ENCODE measurements at places on chromosomes 7 and 10.

- no peak for DNase-seq
Measured at GRCh38 chr7:35248576-35249536, 5.0 kb downstream of the TBX20 start.

- no peak for DNase-seq
Measured at GRCh38 chr7:90455163-90456030, 14.0 kb upstream of the PTTG1IP2 start.

DNA sequence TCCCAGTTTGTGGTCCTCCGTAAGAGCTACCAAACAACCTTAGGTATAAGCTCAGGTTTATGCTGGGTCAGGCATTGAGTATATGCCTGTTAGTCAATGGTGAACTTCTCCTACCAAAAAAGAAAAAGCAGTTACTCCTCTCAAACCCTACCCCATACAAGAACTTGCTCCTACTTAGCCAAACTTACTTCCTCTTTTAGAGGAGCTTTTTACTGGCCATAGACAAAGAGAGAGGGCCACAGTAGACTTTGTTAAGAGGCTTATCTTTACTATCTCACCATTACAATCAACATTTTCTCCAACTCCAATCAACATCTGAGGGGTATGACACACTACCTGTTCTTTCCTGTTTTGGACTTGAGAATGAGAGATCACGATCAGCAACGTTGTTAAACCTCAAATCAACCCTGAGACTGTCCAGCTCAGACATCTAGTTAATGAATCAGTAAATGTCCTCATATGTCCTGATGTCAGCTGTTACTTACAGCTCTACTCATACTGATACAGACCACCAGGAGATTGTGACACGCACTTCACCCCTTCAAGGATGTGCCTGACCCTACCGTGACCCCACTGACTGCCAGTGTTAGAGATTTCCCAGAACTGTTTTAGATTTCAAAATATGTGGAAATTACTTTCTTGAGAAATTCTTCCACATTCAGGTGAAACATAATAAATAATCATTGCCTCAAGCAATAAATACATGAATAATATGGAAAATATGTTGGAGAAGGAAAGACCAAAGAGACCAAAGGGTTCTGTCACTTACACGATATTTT is 18.4 kb upstream of the CCDC71L start:
- DNase-seq: no peak

DNA sequence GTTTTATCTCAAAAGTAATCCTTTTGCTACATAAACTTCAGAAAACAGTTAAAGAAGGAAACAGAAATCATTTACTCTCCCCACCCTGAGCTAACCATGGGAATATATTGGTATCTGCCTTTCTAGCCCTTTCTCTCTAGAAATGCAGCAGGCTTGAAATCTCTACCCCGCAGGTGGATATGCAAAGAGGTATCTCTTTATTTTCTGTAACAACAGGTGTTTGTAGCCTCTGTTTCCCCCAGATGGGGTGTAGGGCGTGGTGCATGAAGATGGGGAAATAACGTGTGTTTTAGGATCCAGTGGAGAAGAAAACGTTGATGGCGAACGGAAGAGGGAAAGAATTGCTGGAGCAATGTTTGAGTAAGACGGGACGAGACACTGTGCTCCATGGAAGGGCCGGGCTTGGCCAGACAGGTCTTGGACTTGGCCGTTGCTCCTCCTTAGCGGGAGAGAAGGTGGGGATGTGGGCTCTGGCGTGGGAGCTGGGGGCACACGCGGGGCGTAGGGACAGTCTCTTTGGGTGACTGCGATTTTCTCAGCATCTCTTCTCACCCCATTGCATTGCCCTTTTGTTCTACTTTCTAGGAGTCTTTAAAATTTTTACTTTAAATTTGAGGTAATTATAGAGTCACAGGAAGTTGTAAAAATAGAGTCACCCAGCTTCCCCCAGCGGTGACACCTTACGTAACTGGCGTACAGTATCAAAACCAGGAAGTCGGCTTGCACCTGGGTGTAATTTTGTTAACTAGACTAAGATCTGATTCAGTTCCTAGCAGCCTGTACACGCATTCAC is 82.9 kb downstream of the ELFN1 start:
- DNase-seq: no peak

DNA sequence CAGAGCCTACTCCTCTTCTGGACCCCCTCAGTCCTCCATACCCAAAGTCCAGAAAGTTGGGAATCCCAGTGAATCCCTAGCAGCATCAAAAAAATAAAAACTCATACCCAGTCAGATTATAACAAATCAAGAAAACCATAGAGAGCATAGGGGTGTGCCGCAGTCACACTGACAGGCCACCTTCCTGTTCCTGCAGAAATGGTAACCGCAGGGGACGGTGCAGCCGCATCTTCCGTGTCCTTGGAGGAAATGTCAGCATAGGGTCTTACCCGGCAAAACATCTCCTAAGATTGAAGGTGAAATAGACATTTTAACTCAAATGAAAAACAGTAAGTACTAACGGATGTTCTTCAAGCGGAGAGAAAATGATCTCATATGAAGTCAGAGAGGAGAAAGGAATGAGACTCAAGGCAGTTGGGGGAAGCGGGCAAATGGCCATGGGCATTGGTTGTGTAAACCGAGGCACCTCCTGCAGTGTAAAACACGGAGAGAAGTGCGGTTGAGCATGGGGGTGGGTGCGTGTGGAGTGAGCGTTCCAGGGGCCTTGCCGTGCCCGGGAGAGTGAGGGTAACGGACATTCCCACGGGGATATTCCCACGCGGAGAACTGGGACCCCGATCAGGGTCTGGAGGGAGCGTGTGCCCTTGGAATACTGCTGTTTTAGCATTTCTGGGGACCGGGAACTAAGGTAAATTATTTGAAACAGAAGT is 110.8 kb downstream of the NKX6-2 start:
- DNase-seq: no peak

- DNase-seq: no peak
Measured at GRCh38 chr7:939843-940242, 14.6 kb downstream of the ADAP1 start.

DNA sequence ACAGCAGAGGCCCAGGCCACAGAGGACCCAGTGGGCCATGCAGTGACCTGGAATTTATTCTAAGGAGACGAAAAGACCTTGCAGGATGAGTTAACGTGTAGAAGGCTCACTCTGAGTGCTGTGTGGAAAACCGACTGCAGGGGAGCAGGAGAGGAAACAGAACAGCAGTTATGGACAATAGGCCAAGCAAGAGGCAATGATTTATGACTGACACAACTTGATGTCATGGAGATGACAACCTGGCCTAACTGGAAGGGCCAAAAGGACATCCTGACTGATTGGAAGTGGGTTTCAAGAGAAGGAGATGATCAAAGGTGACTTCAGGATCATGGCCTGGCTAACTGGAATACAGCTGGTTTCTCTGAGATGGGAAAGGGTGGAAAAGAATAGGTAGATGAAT is 70.2 kb upstream of the RAPGEF5 start:
- DNase-seq: no peak

- no peak for DNase-seq
Measured at GRCh38 chr7:6422926-6423632, 24.7 kb downstream of the DAGLB start.

DNA sequence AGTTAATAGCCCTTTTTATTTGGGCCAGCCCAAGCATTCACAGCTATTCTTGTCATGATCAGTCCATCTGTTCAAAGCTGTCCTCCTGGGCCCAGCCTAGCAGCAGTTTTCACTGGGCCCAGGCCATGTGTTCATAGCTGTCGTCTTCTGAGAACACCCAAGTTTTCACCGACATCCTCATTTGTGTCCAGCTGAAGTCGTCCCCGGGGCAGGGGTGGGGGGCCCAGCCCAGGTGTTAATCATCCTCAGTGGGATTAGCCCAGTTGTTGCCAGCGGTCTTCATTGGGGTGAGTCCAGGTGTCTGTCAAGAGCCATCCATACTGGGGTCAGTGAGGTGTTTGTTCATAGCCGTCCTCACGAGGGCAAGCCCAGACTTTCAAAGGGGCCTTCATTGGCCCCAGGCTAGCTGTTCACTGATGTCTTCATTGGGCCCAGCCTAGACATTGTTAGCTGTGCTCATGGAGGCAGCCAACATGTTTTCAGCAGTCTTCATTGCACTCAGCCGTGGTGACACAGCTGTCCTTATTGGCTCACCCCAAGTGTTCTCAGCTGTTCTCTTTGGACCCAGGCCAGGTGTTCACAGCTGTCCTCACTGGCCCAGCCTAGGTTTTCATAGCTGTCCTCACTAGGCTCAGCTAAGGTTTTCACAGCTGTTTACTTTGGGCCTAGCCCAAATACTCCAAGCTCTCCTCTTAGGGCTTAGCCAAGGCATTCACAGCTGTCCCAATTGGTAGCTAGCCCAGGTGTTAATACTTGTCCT is 10.0 kb downstream of the FRG2B start:
- DNase-seq: no peak

- DNase-seq: no peak
Measured at GRCh38 chr10:73922864-73923133, 11.9 kb downstream of the PLAU start.

DNA sequence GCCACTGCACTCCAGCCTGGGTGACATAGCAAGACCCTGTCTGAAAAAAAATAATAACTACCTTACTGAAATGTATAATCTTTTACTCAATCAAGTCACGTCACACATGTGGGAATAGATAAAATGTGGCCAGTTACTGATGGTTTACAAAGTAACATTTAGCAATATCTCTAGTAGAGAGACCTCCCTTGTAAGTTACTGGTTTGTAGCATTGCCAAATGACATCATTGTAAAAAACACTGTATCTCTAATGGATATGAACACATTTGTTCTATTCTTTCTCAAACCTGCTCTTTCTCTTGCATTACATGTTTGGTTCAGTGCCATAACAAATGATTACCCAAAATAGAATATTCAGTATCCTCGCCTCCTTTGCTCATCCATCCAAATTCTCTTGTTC is 18.8 kb downstream of the TET1 start:
- DNase-seq: no peak

DNA sequence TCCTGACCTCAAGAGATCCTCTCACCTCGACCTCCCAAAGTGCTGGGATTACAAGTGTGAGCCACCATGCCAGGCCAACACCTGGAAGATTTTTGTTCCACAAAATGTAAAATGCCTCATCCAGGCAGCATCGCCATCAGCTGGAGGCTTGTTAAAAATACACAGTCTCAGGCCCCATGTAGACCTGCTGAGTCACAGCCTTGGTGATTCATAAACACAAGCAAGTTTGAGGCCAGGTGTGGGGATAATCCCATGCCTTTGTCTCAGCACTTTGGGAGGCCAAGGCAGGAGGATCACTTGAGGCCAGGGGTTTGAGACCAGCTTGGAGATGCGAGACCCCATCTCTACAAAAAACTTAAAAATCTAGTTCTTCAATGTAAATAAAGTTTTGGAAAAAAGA is 49.1 kb upstream of the FOXK1 start:
- DNase-seq: no peak

GRCh38 chr10:104485632-104486031 is 132.0 kb downstream of the CFAP58 start:
- DNase-seq: no peak

- DNase-seq: no peak
Measured at GRCh38 chr10:100319707-100320402, 10.2 kb downstream of the PKD2L1 start.

DNA sequence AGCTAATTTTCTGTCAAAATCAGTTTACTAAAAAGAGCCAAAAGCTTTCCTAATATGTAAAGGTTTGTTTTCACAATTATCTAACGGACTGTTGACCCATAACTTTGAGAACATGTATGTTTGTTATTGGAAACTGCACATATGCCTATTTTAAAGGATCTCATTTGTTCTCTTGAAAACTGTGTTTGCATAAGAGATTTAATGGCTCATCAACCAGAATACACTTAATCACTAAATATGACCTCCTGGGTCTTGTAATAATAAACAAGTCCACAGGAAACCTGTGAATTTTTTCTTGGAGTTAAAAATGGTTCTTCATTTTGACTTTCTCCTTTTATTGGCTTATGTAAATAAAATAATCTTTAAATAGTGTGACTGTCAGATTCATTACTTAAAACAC is 48.3 kb upstream of the STEAP1B start:
- no peak for DNase-seq

DNA sequence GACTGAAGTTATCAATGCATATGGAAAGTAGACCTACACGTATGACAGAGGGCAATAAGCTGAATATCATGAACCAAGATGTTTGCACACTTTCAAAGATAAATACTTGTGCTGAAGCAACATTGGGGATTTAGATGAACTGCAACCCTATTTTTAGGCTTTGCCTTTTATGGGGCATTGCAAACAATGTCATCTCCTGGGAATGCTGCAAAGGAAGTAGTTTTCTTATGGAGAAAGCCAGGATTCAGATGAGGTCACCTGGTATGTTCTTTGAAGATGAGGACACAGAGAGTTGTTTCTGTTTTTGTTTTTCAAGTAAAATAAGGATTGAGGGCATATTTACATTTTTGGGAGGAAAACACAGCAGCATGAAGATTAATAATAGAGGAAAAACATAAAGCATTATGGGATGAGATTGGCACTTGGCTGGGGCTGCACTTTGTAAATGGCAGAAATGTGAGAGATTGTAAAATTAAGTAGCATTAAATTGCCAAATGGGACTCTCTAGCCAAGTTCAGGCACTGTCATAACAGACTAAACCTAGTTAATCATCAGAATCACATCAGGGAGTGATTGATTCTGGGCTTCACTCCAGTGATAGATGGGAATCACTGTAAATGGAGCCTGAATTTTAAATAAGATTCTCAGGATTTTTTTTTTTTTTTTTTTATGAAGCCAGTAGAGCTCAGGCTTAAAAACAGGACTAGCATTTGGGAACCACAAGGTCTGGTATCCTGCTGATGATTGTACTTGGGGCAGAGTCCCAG is 63.1 kb downstream of the MALRD1 start:
- no peak for DNase-seq

- no peak for DNase-seq
Measured at GRCh38 chr10:133164816-133165555, 5.0 kb downstream of the KNDC1 start.

- DNase-seq: no peak
Measured at GRCh38 chr10:97031459-97031858, 154.3 kb downstream of the SLIT1 start.

- no peak for DNase-seq
Measured at GRCh38 chr7:126856691-126857291, 395.9 kb downstream of the GRM8 start.

DNA sequence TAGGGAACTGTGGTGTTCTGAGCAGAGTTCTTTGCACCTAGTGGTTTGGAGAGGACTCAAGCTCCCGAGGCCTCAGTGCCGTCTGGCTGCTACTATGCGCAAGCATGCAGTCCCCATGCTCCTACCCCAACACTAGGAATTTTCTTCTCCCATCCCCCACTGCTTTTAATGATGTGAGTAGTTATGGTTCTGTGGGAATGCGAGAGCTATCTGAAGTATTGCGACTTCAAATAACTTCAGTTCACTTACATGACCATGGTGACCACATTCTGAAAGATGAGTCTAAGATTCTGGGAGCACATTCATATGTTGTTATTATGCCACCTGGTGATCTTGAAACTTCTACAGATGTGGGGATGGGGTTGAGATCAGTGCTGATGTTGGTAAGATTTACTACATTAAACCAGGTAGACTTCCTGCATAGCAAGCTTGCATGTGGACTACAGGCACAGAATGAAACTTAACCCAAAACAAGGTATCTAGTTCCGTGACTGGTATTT is 24.6 kb downstream of the HTR5A start:
- DNase-seq: no peak

- DNase-seq: no peak
Measured at GRCh38 chr10:71998119-71998839, 34.1 kb downstream of the CHST3 start.
